ENCODE measurements at places on chromosomes 12 and 14.

DNA sequence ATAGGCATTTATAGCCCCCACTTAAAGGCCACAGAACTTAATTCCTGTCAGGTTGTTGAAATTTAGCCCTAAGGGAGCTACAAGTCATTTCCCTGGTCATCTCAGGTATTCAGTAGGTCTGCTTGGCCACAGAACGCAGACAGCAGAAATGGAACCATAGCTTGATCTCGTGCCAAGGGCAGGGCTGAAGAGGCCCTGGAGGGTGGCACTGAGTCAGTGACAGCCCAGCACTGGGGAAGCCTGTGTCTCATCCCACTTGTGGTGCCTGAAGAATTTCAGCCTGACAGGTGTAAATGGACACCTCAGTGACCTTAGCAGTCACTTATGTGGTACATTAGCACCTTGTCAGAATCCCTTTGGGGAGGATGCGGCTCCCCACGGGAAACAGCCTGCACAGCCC is 6.6 kb downstream of the PRKAB1 start:
- no peak for DNase-seq

GRCh38 chr14:23580152-23580926 is 1.7 kb upstream of the JPH4 start:
- no peak for DNase-seq

DNA sequence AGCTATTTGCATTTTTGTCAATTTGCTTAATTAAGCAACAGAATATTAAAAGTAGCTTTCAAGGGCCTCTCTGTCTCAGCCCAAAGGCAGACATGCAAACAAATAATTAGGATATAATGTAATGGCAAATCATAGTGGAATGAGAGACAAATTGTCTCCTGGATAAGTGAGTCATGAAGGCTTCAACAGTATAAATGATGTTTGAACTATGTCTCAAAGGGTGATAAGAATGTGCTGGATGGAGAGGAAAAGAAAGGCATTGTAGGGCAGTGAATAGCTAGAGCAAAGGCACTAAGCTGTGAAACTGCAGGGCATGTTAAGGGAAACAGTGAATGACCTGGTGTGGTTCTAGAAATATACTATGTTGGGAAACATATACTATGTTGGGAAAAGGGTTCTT is 53.5 kb upstream of the PPP1R12A start:
- no peak for DNase-seq

DNA sequence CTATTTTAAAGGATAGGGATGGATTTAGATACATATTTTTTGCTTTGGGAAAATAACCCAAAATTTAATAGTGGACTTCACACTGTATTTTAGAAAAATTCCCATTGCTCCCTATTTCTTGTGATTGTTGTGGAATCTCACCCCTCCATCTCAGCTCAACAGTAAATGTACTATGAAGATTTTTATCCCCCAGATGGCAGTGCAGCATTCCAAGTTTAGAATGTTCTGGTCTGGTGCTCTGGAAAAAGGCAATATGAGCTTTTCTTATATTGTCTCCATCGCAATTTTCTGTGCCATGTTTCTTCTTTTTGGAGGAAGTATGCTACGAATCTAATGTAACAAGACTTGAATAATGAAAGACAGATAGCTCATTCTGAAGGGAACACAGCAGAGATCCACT is 471.7 kb upstream of the SYT1 start:
- no peak for DNase-seq

GRCh38 chr12:108313606-108314351 is 25.3 kb downstream of the CMKLR1 start:
- peak; percentile 34 for DNase-seq

DNA sequence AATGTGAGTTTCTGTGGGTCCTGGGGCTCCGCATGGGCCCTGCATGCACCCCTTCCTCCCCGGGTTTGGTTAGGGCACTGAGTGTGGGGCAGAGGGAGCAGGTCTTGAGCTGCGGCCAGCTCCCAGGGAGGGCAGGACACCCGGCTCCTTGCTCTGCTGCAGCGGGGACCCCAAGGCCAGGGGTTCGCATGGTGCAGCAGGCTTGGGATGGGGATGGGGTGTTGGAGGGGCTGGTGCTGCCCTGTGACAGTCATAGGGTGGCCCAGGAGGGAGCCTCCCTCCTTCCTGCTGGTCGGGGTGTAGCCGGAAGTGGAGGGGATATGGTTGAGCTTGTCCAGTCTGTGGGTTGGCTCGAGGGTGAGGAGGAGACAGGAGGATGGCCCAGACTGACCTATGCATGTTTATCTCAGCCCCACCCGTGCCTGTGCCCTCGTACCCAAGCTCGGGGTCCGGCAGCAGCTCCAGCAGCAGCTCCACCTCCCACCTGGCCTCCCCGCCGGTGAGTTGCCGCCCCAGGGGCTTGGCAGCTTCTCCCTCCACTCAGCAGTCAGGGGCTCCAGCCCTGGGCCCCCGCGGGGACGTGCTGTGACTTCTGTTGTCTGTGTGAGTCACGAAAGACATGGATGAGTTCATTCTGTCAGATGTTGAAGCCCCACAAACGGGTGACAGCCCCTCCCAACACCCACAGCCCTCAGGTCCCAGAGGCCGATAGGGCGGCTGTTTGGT is 16.0 kb downstream of the ULK1 start:
- no peak for DNase-seq

- no peak for DNase-seq
These were observed 11.1 kb upstream of the EGLN3 start for GRCh38 chr14:33962016-33962415.

- DNase-seq: no peak
These were observed 2.4 kb downstream of the MYL2 start for GRCh38 chr12:110917961-110918360.

DNA sequence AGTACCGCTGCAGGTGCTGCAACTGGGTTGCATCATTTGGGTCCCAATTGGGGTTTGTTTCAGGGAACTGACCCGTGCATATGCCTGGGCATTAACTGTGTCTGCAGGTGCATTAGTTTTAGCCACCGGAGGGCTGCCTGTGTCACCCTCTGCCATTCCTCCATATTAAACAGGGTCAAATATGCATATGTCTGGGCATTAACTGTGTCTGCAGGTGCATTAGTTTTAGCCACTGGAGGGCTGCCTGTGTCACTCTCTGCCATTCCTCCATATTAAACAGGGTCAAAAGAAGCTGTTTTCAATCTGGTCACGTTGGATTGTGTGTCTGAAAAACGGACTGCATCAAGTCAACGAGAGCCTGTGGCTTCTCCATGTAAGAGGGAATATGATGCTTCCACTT is 1317.0 kb downstream of the TMEM121 start:
- DNase-seq: no peak

- DNase-seq: no peak
These were observed 5.0 kb downstream of the FANCM start for GRCh38 chr14:45140661-45141187.

- no peak for DNase-seq
These were observed 37.8 kb upstream of the BAZ1A start for GRCh38 chr14:34912966-34913365.

- no peak for DNase-seq
These were observed 1088.4 kb downstream of the BCL11B start for GRCh38 chr14:98183556-98183955.

DNA sequence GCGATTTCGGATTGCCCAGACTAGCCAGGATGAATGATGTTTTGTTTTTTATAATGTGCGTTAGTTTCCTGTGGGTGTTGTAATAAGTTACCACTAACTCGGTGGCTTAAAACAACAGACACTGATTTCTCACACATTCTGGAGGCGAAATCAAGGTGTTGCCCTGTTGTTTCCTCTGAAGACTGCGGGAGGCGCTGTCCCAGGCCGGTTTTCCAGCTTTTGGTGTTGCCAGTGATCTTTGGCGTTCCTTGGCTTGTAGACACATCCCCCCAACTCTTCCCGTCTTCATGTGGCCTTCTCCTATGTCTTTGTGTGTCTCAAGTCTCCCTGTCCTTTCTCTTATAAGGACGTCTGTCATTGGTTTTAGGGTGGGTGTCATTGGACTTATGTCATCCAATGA is 267.7 kb downstream of the AACS start:
- no peak for DNase-seq

DNA sequence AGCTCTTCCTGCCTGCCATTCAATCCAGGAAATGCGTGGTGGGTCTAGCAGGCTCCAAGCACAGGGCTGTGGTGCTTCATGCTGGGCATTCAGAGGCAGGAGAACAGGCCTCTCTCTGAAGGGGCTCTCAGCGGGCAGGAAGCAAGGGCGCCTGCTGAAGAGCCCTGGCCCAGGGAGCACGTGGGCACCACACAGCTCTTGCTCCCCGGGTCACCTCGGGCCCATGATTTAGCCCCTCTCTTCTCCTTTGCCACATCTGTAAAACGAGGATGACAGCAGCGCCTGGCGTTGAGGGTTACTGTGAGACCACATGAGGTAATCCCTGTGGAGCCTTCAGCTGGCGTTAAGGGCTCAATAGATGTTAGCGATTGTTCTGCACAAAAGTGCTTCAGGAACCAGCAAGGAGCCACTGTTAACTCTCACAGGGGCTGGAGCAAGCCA is 37.6 kb upstream of the SPTLC2 start:
- no peak for DNase-seq

- DNase-seq: no peak
These were observed 381.8 kb downstream of the BTG1 start for GRCh38 chr12:91763654-91764370.

DNA sequence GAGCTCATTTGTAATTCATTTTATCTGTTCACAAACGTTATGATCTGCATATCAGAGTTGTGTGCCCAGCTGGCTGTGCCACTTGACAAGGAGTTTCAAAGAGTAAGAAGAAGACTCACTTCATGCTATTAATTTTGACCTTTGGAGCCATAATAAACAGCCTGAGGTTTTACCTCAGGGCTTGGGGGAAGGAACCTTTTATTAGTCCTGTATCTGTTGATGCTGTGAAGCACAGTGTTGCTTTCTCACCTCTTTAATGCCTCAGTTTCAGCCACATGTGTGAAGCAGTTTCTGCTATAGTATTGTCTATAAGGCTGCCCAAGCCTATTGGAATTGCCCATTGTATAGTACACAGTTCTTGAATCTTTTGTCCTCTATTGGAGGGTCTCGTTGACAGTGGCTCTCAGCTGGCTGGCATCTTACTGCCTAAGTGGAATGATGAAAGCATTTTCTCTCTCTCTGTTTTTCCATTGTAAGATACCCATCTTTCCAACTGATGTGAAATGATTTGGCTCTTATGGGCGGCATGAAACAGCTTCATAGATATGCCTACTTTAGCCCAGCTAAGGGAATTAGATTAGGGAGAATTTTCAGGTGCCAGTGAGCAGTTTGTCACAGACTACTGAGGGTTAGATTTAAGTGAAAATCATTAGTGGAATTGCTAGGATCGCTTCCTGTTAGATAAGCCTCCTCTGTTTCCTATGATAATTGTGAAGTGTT is 34.7 kb downstream of the GPATCH2L start:
- no peak for DNase-seq

DNA sequence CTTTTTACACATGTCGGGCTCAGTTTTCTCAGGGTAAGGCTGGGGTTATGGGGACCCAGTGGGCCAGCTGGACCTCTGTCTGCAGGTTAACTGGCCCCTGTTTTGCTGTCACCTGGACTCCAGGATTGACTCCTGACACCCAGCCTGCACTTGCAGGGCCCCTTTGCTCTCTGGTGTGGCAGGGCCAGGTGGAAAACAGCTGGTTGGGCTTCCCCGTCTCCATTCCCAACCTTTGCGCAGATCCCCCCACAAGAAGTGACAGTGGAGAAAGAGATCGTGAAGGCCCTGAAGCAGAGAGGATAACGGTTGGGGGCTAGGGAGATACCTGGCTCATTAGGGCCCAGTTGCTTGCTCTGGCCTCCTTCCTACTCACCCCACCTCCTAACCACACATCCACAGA is 1.5 kb upstream of the PPP1R1A start:
- DNase-seq: no peak

DNA sequence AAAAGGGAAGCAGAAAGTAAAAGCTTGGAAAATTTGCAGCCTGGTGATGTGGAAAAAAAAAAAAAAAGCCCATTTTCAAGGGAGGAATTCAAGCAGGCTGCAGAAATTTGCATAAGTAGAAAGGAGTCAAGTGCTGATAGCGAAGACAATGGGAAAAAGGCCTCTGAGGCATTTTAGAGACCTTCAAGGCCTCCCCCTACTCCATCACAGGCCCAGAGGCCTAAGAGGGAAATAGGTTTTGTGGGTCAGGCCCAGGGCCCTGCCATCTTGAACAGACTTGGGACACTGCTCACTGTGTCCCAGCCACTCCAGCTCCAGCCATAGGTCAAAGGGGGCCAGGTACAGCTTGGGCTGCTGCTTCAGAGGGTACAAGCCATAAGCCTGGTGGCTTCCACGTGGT is 13.8 kb upstream of the PRKD1 start:
- DNase-seq: no peak

DNA sequence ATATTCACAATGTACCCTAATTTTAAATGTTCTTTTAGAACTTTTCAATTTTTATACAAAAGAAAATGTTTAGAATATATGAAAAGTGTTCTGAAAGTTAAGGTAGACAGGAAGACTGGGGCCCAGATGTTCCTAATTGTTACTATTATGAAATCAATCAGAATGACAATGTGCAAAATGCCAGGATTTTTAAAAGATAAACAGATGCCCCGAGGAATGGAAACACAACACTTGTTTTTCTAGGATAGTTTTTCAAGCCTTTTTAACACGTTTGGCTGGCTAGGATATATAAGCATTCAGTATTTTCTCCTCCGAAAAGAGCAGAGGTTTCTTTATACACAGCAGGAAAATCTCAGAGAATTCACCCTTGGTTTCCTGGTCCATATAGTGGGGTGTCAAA is 106.8 kb downstream of the ESR2 start:
- DNase-seq: no peak

GRCh38 chr12:18443768-18444437 is 182.6 kb downstream of the PIK3C2G start:
- no peak for DNase-seq
